ENCODE measurements at places on chromosomes 6 and 20. TPM values are rescaled to one million over a fixed set of nuclear protein-coding genes. Genes with fewer than 3 reads are reported as not detected.

The SEMG1 gene
- total RNA-seq, result not detected

DNA sequence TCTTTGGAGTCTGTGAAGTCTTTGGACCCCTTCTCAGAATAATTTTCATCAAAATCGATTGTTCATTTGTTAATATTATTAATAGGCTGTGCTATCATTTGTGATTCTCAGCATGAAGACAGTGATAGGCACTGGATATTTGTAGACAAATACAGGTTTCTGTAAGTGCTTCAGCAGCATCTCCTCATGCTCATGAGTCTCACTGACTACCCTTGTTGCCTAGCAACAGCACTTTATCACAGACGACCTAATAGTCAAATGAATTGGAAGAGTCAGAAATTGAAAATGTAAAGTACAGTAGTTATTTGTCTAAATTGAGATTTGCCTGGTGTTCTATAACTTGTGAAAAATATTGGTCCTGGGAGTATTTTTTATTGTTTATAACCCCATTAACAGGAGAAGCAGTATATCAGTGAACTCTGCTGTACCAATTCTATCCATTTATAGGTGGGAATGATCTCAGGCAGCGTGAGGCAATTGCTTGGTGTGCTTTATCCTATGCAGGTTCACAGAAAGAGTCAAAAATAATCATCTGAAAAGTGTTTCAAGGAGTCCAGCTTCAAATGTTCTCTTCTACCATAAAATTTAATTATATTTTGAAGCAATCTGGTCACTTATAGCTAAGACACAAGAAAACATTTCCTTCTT is 684.6 kb downstream of the RFPL4B start:
- DNase-seq, result no peak

DNA sequence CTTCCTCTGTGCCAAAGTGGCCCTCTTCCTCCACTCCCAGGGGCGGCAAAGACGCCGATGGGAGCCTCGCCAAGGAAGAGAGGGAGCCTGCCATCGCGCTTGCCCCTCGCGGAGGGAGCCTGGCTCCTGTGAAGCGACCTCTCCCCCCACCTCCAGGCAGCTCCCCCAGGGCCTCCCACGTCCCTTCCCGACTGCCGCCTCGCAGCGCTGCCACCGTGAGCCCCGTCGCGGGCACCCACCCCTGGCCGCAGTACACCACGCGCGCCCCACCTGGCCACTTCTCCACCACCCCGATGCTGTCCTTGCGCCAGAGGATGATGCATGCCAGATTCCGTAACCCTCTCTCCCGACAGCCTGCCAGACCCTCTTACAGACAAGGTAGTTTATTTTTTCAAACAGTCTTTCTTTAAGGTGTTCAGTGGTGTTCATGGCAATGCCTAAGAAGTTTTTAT is 64.9 kb downstream of the FNDC1 start:
- DNase-seq, result no peak

The IL17F gene
- not detected for total RNA-seq

DNA sequence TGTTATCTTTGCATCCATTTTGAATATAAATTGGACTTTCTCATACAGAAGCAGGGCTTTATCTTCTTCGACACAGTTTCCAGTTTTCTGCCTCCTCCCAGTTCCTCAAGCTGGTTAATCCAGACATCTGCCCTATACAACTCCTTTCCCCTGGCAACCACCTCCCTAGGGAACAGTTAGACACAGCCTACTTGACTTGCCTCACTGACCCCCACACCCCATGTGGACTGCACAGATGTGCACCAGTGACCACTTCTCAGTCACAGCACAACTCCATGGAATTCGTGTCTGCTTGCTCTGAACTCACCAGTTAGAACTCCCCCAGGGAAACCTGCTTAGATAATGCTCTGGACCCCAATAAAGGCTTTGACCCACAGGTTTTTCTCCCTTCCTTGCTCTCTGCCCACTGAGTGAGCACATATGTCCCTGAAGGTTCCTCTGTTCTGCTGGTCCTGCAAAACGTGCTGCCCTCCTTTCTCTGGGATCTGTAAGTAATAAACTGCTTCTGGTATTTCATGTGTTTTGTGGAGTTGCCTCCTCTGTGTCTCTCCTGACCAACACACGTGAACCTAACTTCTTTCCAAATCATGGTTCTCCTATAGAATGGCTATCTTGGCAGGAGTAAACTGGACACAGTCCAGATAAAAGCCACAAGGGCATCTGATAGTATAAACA is 351.2 kb downstream of the CD83 start:
- no peak for DNase-seq

- no peak for DNase-seq
These were observed 39.6 kb upstream of the STX16 start for GRCh38 chr20:58611236-58612030.

The KIF25 gene
- total RNA-seq, result not detected

GRCh38 chr6:53725791-53726575 is 60.4 kb upstream of the KLHL31 start:
- DNase-seq, result peak; percentile 63

DNA sequence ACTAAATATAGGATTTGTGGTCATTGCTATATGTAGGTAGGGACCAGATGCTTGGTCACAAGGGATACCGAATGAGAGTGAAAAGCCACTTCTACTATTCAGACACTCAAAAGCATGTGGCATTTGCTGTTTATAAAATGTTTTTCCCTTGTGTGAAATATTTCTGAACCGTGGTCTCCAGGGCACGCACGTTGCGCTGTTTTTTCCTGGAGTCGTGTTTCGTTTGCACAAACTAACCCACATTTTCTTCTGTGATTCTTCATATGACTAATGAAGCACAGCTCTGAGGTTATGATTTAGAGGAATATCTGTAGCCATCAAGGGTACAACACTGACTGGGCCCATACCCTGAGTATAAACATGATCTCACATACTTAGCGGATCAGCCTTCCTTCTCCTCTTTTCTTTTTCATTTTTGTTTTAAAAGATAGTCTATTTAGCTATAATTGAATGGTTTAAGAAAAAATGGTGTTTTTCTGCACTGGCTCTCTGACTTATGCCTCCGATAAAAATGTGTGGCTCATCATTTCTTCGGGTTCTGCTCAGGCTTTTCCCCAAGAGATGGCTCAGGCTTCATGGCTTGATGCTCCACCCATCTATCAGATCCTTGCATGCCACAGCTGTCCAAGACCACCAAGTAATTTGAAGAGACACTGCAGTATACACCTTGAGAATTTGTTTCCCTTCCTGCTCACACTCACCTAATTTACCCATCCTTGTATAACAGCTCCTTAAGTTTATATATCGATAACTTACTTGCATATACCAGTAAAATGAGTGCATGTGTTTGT is 59.9 kb upstream of the HBS1L start:
- DNase-seq, result no peak

The PSORS1C2 gene
- total RNA-seq, result not detected

- no peak for DNase-seq
These were observed 35.9 kb downstream of the SULF2 start for GRCh38 chr20:47749339-47749738.

DNA sequence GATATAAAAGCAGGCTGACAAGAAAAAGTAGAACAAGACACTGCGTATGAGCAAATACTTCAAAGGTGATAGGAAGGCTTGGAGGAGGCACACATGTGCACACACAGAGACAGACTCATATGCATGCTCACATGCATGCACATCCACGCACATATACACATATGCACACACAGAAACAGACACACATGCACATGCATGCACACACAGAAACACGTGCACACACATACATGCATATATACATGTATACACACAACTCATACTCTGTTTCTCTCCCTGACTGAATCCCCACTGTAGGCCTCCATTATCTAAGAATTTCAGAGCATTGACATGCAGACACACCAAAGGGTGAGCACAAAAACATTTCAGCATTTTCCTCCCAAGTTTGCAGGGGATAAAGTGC is 43.7 kb downstream of the VGLL2 start:
- DNase-seq, result no peak

GRCh38 chr6:29602564-29603361 is 17.8 kb downstream of the OR2H2 start:
- DNase-seq, result no peak

DNA sequence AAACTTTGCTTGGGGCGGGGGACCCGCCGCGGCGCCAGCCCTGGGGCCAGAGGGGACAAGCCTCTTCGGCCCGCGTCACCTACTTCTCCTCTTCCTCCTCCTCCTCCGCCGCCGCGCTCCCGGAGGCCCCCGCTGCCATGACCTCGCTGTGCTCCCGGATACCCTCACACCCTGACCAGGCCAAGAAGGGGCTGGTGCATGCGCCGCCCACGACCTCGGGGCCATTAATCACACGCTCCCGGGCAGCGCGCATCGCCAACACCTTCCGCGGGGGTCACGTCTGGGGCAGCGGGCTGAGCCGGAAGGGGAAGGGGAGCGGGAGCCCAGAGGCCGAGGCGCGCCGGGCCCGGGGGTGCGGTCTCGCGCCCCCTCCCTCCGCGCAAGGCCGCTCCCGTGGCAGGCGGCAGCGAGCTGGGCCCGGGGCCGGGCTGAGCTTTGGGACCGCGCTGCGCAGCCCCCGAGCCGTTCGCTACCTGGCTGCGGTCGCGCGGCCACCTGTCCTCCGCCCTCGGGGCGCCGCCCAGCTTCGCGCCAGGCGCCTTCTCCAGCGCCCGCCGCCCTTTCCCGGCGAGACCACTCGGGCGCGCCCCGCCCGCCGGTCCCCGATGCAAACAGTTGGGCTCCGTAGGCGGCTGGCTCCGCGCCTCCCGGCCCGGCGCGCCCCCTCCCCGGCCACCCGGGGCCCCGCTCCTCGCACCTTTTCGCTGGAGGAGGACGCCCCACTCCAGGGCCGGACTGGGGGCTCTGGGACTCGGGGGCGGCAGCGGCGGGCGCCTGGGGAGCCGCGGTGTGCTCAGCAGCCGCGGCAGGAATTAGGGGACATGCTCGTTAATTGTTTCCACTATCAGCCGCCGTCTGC is 575 bp upstream of the CNR1 start:
- no peak for DNase-seq

- DNase-seq, result no peak
These were observed 758.9 kb upstream of the MMS22L start for GRCh38 chr6:98041921-98042320.

DNA sequence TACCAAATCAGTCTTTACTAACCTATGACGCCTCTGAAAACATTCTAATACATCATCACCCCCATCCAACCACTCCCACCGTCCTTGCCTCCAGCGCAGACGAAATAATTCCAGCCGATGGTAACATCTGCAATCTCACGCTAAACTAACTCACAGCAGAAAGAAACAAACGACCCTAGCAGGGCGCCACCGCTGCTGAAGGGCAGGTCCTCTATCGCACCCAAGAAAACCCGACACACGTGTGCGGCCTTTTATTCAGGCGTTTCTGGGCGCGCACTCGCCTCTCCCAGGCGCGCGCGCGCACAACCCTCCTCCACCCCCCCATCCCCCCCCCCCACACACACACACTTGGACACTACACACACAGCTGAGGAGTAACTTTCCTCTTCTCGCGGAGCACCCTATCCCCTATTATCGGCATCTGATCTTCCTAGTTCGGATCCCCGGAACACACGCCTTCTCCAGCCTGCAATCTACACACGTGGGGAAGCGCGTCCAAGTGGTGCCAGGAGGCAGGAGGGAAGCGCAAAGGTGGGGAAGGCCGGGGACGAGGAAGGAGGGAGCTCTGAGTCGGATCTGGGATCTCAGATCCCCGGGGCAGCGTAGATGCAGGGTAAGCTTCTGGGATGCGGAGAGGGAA is 1.4 kb downstream of the GFOD1 start:
- DNase-seq, result peak; percentile 31

DNA sequence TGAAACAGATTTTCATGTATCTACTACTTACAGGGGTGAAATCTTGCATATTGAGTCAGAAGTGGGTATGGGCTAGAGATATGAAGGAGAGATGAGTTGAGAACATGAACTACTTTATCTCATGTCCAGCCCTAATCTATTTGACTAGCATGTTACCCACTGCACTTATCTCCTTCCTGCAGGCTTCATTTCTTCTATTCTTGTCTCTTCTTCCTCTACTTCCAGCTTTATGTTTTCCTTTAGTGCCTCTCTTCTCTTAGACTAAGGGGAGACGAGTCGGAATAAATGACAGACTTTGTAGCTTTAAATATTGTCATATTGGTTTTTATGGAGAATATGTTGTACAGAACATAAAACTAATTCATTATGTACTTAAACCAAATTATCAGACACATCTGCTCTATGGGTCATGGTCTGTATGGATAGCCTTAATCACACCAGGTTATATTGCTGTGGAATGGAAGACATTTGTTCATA is 5.3 kb downstream of the RAB32 start:
- DNase-seq, result no peak

DNA sequence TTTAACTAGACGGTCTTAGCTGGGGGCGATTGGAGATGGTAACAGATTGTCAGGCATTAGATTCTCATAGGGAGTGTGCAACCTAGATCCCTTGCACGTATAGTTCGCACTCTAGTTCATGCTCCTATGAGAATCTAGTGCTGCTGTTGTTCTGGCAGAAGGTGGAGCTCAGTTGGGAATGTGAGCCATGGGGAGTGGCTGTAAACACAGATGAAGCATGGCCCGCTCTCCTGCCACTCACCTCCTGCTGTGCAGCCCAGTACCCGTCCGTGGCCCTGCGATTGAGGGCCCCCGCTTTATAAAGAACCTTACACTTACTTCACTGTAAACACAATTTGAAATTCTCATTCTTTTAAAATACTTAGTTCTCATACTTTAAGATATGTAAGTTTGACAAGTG is 339.4 kb downstream of the CDH26 start:
- DNase-seq, result no peak

The CLIC5 gene
- total RNA-seq, result 4.6 TPM

The TMEM74B gene
- total RNA-seq, result not detected

The BCAS1 gene
- not detected for total RNA-seq

GRCh38 chr6:157556671-157557430 is 175.9 kb downstream of the ZDHHC14 start:
- DNase-seq, result no peak

DNA sequence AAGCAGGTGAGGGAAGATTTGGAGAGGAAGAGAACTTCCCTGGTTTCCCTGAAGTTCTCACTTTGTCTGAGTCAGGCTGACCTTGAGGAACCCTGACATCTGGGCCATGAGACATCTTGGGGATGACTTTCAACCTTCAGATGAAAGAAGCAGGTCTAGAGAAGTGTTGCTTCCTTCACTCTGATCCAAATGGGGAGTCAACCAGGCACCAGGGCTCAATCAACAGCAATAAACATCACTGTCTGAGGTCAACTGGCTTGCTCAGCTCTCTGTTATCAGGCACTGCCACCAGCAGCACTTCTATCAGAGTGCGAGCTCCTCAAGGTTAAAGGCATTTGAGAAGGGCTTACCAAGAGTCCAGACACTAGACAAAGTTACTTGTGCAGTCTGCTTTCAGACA is 6.3 kb downstream of the ACOT8 start:
- no peak for DNase-seq

DNA sequence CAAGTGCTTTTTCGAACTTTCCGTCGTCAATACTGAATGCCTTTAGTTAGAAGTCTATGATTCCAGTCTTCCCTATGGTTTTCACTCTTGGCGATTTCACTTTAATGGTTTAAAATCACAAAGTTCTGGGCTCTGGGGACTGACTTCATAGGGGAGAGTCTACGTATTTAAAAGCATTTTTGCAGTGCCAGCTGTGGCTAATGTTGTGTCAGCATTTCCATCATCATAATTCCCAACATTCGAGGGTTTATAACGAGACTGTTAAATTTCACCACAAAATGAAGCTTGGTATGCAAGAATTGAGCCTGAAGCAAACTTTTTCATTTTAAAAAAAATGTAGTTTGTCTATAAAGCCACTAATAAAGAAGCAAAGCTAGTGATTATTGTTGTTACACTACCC is 242.7 kb downstream of the SOX4 start:
- DNase-seq, result no peak

The GATA5 gene
- not detected for total RNA-seq

The DNAH8 gene
- not detected for total RNA-seq

The SIRPB2 gene
- not detected for total RNA-seq

The SLC22A2 gene
- not detected for total RNA-seq

The SYNE1 gene
- 235 TPM for total RNA-seq
